ENCODE measurements at places on chromosomes 6 and 20.

DNA sequence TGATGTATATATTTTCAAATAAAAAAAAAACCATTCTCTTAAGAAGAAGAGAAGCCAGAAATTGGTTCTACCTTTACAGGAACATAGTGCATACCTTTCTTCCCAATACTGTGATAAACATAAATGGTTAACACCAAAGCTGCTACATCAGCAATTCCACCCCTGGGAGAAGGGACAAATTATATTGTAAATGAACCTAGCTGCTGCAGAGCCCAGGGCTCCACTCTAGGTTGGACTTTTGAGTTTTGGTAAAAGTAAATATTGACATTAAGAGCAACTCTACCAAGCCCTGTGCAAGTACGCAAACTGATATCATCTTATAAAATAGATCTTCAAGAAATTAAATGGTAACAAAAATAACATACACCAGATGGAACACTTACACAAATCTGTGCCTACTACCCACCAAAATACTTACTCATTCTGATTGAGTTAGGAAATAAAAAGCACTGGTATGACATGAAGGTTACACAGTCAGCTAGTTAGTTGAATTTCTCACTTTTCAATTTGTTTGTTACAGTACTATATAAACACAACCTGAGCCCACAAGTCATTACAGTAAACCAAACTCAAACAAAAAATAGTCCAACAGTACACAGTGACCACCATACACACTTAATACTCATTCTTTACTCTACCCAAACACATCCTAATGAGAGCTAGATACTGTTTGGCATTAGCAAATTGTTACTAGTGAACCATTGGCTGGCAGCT is 223.3 kb upstream of the HEY2 start:
- DNase-seq = no peak

DNA sequence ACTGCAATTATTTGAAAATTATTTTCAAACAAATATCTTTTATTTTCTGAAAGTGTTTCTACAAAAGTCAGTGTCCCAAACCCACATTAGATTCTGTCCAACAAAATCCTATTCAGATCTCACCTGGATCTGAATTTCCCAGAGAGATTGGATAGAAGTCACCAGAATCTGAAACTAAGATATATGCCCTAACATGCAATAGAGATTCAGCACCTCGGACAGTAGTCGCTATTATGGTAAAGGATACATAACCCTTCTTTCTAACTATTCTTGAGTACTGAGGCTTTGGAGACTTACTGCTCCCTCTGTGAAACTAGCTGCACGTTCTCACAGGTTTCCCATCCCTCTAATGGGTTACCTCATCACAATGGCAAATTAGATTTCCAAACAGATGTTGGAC is 151.4 kb downstream of the ID4 start:
- no peak for DNase-seq

DNA sequence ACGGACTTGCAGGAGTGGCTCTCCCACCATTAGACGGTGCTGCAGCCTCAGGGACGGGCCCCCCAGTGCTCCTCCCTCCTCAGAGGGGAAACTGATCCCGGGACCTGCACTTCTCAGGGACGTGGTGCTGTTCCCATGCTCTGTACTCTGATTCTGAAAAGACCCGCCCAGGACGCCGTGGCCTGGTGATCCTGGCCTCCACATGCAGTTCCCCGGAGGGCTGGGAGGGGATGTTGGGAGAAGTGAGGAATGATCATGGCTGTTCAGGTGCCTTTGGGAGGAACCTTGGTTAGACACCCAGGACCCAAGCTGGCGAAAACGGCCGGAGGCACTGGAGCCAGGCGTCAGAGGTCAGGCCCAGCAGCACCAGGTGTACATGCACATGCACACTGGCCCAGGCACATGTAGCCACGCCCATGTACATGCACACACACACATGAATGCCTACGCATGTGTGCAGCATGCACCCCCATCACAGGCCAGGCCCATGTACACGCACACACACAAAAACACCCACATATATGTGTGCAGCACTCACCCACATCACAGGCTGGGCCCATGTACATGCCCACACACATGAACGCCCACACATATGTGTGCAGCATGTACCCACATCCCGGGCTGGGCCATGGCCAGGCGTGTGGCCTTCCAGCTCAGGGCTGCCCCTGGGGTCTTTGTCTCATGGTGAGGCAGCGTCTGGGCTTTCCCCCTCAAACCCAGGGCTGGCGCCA is 52.6 kb upstream of the DACT2 start:
- no peak for DNase-seq

DNA sequence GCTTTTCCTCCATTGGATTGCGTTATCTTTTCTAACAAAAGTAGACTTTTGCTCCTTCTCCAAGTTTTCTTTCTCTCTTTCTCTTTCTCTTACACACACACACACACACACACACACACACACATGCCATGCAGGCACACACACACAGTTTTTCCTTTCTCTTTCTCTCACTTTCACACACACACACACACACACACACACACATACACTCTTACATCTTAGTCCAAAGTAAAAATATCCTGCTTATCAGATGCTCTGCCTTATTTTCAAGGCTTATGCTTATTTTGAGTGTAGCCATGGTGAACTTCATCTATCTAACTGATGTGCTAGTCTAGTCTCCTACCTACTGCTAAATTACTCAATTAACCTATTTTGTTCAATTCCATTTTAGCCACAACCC is 34.4 kb upstream of the RAB23 start:
- DNase-seq = no peak

- DNase-seq = no peak
Measured at GRCh38 chr20:18686696-18687095, 98.8 kb downstream of the DTD1 start.

GRCh38 chr6:38016824-38017223 is 197.3 kb downstream of the ZFAND3 start:
- no peak for DNase-seq

- DNase-seq = no peak
Measured at GRCh38 chr6:74872754-74873476, 332.9 kb downstream of the COL12A1 start.

DNA sequence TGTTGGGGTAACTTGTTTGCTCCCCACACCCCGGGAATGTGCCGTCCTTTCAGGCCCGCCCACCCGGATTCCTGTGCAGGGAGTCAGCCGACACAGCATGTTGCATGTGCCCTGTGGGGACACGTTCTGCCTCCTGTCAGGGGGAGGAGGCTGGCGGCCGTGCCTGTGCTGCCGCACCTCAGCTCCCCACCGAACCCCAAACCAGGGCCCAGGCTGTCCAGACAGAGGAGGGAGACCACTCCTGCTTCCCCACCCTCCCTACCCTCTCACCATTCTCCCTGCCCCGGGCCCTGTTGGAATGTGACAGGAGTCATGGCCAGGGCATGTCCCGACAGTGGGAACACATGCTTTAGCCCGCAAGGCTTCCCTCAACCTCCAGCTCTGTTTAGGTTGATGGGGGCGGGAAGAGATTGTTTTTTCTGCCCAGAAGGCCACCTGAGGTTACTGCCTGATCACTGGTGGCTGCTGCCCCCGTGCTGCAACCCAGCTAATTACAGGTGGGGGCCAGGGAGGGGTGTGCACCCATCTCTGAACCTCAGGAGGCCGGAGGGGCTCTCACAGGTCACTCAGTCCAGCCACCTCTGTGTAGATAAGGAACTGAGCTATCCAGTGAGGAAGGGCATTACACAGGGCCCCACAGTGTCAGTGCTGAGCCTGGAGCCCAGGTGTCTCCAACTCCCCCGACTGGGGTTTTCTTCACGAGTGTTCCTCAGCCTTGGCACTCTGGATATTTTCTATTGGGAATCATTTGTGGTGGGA is 13.6 kb downstream of the LRRC73 start:
- DNase-seq = no peak

GRCh38 chr6:108365478-108365877 is 70.6 kb downstream of the AFG1L start:
- no peak for DNase-seq

GRCh38 chr6:77463308-77463860 is at the start of gene HTR1B:
HTR1B (minus strand) TSS chr6:77463491; CDS start chr6:77463403, 88 bp downstream.
- no peak for DNase-seq

DNA sequence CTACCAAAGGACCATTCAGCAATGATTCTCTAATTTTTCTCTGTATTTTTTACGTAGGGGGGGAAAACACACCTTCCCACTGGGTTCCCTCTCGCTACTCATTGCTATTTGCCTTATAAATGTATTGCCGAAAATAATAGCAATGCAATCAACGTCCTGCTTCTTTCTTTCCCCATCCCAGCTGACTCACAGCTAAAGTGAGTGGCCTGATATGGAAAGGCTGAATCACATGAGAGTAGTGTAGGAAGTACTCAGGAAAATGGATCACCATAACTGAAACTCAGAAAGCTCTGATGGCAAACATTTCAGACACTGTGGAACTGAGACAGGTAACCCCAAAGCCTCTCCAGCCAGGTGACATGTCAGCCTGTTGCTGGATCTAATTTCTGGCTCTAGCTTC is 49.3 kb upstream of the SRPK1 start:
- DNase-seq = no peak

- no peak for DNase-seq
Measured at GRCh38 chr6:33279971-33280511, 3.1 kb downstream of the B3GALT4 start.

DNA sequence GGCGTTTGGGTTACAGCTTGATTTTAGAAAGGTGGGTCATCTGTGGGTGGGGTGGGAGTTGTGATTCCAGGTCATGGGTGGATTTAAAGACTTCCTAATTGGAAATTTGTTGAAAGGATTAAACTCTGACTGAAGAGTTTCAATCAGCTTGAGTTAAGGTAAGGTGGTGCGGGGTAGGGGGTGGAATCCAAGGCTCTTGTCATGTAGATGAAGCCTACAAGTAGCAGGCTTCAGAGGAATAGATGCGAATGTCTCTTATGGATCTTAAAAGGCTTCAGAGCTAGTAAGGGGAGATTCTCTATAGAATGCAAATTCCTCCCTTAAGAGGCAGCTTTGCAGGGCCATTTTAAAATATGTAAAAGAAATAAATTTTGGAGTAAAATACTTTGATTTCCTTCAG is 645.3 kb downstream of the FRK start:
- DNase-seq = no peak

DNA sequence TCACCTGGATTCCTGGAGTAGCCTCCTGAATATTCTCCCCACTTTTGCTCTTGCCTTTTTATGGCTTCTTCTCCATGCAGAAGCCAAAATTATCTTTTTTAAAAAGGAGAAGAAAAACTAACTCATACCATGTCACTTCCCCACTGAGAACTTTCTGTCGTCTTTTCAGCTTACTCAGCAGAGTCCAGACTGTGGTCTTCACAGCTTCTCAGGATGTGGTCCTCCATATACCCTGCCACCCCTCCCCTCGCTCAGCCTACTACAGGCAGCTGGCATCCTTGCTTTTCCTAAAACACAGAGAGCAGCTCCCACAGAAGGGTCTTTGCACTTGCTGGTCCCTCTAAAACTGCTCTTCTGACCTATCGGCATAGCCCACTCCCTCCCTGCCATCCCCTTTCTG is 89.4 kb upstream of the ISM1 start:
- no peak for DNase-seq

DNA sequence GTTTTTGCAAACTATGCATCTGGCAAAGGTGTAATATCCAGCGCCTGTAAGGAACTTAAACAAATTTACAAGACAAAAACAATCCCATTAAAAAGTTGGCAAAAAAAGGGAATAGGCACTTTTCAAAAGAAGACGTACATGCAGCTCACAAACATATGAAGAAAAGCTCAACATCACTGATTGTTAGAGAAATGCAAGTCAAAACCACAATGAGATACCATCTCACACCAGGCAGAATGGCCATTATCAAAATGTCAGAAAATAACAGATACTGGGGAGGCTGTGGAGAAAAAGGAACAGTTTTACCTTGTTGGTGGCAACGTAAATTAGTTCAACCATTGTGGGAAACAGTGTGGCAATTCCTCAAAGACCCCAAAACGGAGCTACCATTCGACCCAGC is 54.2 kb downstream of the TSBP1 start:
- no peak for DNase-seq

- DNase-seq = no peak
Measured at GRCh38 chr20:54573838-54574237, 98.4 kb downstream of the DOK5 start.

Measured in left forelimb (tissue), 1 donor.